ENCODE measurements at places on chromosomes 7 and 10. TPM values are rescaled to one million over a fixed set of nuclear protein-coding genes. Genes with fewer than 3 reads are reported as not detected.

Gene GPR158
- total RNA-seq: 52.6 TPM

Gene PTPRZ1
- 161 TPM for total RNA-seq

Gene COL17A1
- 1.2 TPM for total RNA-seq

Gene TUBB8
- total RNA-seq: not detected

Gene LIPA
- 85.0 TPM for total RNA-seq

Gene AKR1D1
- not detected for total RNA-seq

Gene SUFU
- total RNA-seq: 14.5 TPM

Gene ATP6V1F
- 269 TPM for total RNA-seq

Gene PTF1A
- total RNA-seq: not detected

Gene SLC18A2
- total RNA-seq: 0.10 TPM

Gene ANKRD7
- 3.9 TPM for total RNA-seq

Gene LRIT1
- total RNA-seq: not detected

Gene TET1
- total RNA-seq: 6.6 TPM

Gene DCLRE1A
- 9.7 TPM for total RNA-seq

Gene CFAP58
- 0.75 TPM for total RNA-seq

Gene RSPH10B2
- total RNA-seq: not detected

Gene FOXI2
- not detected for total RNA-seq

Gene MTURN
- total RNA-seq: 477 TPM

Gene SMKR1
- 13.4 TPM for total RNA-seq

Gene INTS1
- total RNA-seq: 107 TPM

Gene MSS51
- 8.3 TPM for total RNA-seq

Gene CDHR1
- 16.1 TPM for total RNA-seq

Gene SPDYE1
- 0.25 TPM for total RNA-seq

Gene DYDC1
- not detected for total RNA-seq

Gene OR2A5
- not detected for total RNA-seq

Gene HOXA2
- total RNA-seq: not detected

Gene EBLN1
- not detected for total RNA-seq

Gene SEMA3A
- 34.2 TPM for total RNA-seq

Gene SPDYE16
- 1.9 TPM for total RNA-seq

Gene ZNF804B
- 4.4 TPM for total RNA-seq

Gene ASAH2
- total RNA-seq: 1.4 TPM

Gene CYP26C1
- 0.63 TPM for total RNA-seq

Gene SLC39A12
- total RNA-seq: 51.9 TPM

Gene FXYD4
- total RNA-seq: not detected

Gene ZNF467
- total RNA-seq: 7.7 TPM

Gene AKR1C3
- 17.5 TPM for total RNA-seq

Gene MPP7
- total RNA-seq: 19.1 TPM

Gene MICALL2
- total RNA-seq: 65.5 TPM
